ENCODE measurements at places on chromosomes 4 and X.

- no peaks in the 10 kb centered on the region for H3K27me3 ChIP-seq
- no peak overlapping the region for H3K4me3 ChIP-seq
- H3K27ac ChIP-seq: no peak overlapping the region
- DNase-seq: no peak
- H3K4me1 ChIP-seq: no peaks in the 10 kb centered on the region
Observed at GRCh38 chr4:158134222-158134621, 38.6 kb downstream of the GASK1B start.

- no peak overlapping the region for H3K4me3 ChIP-seq
- no peak for DNase-seq
- no peak overlapping the region for H3K27ac ChIP-seq
Observed at GRCh38 chr4:77093401-77093800, 17.6 kb upstream of the CCNI start.

DNA sequence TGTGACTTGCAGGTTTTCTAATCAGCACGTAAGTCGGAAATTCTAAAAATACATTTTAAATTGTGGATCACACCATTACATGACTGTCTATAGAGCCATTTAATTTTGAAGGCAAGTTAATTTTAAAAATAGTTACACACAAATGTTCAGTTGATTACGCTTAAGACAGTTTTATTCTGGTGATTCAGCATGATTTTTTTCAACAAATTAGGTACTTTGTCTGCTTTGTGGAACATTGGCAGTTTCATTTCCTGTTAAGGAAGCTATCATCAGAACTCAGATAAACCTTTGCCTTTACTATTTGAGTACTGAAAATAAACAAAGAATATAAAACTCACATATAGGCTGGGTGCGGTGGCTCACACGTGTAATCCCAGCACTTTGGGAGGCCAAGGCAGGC, 19.5 kb downstream of the SAT1 start:
- DNase-seq: no peak
- no peaks in the 10 kb centered on the region for H3K27me3 ChIP-seq
- H3K4me3 ChIP-seq: no peak overlapping the region
- no peaks in the 10 kb centered on the region for H3K4me1 ChIP-seq
- no peaks in the 10 kb centered on the region for H3K36me3 ChIP-seq

DNA sequence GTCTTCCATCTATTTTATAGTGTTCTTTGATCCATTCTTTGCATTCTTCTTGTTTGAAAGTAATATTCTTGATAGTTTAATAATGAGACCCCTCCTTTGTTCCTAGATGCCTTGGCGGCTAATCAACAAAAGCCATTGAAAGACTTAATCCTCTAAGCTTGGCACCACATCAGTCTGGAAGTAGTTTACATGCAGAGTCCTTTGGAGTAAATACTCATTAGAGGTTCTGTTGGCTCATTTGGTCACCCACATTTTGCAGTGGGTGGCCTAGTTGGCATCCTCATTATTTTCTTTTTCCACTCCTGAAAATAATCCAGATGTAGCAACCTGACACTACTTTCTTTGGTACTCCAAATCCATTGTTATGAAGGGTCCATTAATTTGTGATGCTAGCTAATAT, 64.5 kb downstream of the DKK2 start:
- H3K27ac ChIP-seq: no peak overlapping the region
- no peak overlapping the region for H3K4me3 ChIP-seq
- DNase-seq: no peak
- H3K27me3 ChIP-seq: no peaks in the 10 kb centered on the region

- H3K4me3 ChIP-seq: no peak overlapping the region
- no peak for DNase-seq
- no peaks in the 10 kb centered on the region for H3K27me3 ChIP-seq
- peaks cover 59% of the 10 kb centered on the region for H3K36me3 ChIP-seq
Observed at GRCh38 chrX:47200385-47201150, 6.9 kb downstream of the UBA1 start.
